Neuronal stem cell (in vitro differentiated cells): ENCODE measurements at places on chromosomes 6 and 20.

DNA sequence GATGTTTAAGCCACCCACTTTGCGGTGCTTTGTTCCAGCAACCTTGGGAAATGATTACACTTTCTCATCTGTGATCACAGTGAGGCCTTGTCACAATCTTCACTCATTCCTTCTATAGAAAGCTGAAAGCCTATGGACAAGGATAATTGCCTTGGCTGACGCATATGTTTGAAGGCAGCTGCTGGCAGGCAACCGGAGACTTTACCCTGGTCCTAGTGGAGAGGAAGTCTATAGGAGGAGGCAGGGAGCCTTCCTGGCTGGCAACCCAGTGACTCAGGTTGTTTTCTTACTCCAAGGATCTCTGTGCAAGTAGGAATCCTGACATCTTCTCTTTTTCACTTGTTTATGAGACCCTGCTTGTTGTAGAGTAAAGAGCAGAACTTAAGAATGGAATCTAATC, 34.1 kb upstream of the ESR1 start:
- DNase-seq, result no peak

- no peak for DNase-seq
Observed at GRCh38 chr6:127816643-127817042, 84.2 kb downstream of the THEMIS start.

GRCh38 chr6:16712255-16712930, 48.9 kb downstream of the ATXN1 start:
- DNase-seq, result no peak

DNA sequence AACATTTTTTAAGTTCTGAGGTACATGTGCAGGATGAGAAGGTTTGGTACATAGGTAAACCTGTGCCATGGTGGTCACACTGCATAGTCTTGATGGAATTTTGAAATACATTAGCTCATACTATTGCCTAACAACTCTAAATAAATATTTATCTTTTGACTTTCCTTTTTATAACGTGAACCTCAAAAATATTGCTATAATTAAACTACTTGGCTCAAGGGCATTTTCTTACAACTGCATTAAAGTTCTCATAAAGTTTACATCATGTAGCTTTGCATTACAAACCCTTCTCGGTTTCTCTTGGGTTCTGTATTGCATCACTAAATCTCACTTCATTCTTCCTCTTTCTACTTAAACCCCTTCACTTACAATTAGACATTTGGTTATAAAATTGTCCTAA, 636.0 kb upstream of the PTCHD4 start:
- DNase-seq, result no peak

DNA sequence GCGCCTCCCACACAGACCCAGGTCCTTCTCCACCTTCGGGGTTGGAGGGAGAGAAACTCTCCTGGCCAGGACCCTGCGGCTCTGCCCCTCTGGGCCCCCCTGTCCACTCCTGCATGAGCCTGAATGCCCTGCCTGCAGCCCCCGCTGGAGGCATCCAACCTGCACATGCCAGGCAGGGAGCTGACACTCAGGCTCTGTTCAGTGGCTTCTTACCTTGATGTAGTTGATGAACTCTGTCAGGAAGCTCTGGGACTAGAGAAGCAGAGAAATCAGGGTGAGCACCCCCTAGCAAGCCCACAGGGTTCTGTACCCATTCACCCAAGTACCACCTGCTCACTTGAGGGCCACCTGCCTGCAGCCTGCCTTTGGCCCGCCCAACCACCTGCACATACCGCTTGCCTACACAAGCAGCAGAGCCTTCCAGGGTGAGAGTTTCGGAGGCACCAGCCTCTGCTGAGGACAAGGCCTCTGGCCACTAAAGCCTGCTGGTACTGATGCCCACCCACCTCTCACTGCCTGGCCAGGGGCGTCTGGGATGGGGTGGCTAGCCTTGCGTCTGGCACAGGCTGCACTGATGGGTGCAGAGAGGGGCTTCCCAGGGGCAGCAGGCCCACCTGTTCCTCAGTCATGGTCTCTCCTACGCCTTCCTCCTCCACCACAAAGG, 9.7 kb downstream of the DDRGK1 start:
- DNase-seq, result no peak

DNA sequence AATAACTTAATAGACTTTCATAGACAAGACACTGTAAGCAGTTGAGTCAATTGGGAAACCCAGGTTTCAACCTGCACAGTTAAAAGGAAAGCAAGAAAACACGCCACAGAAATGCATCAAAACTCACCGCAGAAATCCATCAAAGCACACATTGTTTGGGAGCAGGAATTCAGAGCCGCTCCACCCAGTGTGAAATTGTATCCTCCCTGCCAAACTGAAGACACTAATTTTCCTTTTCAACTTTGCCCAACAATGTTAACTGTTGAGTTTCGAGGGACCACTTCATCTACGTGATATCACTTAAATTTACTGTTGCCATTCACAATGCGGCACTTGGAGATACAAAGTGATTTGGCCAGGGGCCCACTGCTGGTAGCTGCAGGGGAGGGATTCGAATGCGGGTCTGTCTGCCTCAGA, 92.7 kb downstream of the DACT2 start:
- DNase-seq, result no peak
